ENCODE measurements at places on chromosomes 13 and 19. TPM values are rescaled to one million over a fixed set of nuclear protein-coding genes. Genes with fewer than 3 reads are reported as not detected.

The FUT3 gene
- total RNA-seq, result 17.3 TPM

DNA sequence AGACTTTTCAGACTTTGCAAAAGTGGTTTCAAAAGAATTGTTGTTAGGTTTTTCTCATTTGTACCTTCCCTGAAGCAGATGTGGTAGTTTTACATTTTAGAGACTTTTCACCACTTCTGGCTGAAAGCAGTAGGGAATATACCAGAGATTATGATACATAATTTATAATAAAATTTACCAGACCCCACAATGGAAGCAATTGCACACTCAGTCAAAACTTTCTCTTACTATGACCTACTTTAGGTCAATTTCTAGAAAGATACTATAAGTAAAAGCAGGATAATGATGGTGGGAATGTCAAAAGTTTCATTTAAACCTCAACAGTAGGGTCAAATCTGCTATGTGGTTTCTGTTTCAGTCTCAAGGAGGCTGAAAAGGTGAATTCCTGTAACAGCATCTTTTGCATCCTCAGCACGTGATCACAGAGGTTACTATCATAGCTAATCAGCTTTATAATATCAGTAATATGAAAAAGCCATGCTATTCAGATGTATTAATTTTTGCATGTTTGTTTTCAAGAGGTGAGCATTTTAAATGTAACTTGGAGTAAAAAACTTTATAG is 26.9 kb downstream of the PCCA start:
- no peak overlapping the region for H3K27ac ChIP-seq
- peaks cover 10% of the 10 kb centered on the region for H3K36me3 ChIP-seq
- H3K27me3 ChIP-seq, result no peaks in the 10 kb centered on the region
- H3K4me3 ChIP-seq, result no peak overlapping the region
- DNase-seq, result no peak

DNA sequence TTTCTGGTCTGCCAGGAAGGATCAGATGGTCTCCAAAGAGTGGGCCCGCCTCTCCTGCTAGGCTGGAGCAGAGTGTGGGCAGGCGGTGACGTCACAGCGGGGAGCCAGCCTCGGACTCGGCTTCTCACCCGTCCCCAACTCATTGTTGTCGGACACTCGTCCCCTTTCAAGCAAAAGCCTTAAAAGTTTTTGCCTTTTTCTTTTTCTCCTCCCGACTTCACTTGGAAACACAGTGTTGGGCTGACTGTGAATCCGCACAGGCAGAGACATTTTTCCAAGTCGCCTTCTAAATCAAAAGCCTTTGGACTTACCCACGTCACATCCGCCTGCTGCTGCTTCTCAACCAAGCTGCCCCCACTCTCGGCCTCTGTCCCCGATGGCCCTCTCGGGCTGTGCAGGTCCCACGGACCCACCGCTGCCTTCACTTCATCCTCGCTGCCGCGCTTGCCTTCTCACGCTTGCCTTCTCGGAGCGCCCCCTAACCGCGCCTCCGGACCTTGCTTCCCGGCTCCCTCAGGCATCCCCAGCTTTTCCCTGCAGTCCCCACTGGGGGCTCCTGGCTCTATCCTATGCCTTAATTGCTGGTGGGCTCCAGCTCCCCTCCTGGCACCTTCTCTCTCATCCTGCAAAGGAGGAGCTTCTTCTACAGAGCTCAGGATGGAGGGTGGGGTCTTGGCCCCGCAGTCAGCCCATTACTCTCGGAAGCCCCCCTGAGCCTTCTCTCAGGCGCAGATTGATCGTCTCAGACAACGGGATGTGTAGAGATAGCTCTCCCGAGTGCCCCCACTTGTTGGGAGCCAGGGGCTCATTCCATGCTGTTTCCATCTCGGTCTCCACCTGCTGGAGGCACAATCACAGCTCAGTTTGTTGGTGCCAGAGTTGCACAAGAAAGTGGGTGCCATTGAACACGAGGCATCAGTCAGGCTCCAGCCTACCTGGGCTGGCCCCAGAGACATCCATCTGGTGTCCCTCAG is 3.9 kb upstream of the ZNF135 start:
- H3K4me3 ChIP-seq, result peak overlapping the region; percentile 35
- peak overlapping the region; percentile 36 for H3K27ac ChIP-seq
- no peak for DNase-seq
- no peaks in the 10 kb centered on the region for H3K27me3 ChIP-seq

GRCh38 chr13:94286581-94286980 is 192.9 kb downstream of the DCT start:
- no peak for DNase-seq
- no peaks in the 10 kb centered on the region for H3K36me3 ChIP-seq
- no peak overlapping the region for H3K4me3 ChIP-seq
- H3K27ac ChIP-seq, result no peak overlapping the region

The GIPR gene
- 4.8 TPM for total RNA-seq

DNA sequence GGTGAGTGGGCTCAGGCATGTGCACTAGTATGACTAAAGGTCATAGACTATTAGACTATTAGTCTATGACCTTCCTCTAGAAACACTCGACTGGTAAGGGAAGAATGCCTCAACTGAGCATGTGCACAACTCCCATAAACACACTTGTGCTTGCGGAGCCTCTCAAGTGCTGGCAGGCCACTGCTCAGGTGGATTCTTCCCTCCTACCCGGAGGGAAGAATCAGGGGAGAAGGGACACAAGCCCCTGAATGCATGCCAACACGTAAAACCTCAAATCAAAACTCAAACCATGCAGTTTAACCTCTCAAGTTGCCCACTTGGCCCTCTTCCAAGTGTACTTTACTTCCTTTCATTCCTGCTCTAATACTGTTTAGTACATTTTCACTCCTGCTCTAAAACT is 287.6 kb upstream of the SGCG start:
- no peak for DNase-seq
- no peak overlapping the region for H3K27ac ChIP-seq
- H3K27me3 ChIP-seq, result no peaks in the 10 kb centered on the region
- H3K4me1 ChIP-seq, result no peaks in the 10 kb centered on the region

- H3K27me3 ChIP-seq, result no peaks in the 10 kb centered on the region
- H3K27ac ChIP-seq, result no peak overlapping the region
- peaks cover 63% of the 10 kb centered on the region for H3K36me3 ChIP-seq
These were observed 7.2 kb downstream of the SIN3B start for GRCh38 chr19:16836115-16837034.

DNA sequence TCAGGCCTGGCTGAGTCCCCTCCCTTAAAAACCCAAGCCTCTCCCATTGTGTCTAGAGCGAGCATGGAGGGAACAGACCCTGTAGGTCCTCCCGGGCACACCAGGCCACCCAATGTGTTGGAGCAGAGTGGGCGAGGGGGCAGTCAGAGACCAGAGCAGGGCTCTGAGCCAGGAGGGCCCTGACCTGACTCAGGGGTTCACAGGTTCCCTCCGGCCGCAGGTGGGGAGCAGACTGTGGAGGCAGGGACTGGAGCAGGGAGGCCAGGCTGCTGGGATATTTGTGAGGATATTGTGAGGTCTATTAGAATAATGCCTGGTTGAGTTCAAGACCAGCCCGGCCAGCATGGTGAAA is 1.6 kb upstream of the TYROBP start:
- no peak for DNase-seq
- peaks cover 10% of the 10 kb centered on the region for H3K4me1 ChIP-seq
- H3K36me3 ChIP-seq, result no peaks in the 10 kb centered on the region
- H3K27ac ChIP-seq, result peak overlapping the region; percentile 74
- no peaks in the 10 kb centered on the region for H3K27me3 ChIP-seq

The ZNF540 gene
- total RNA-seq, result 6.1 TPM

DNA sequence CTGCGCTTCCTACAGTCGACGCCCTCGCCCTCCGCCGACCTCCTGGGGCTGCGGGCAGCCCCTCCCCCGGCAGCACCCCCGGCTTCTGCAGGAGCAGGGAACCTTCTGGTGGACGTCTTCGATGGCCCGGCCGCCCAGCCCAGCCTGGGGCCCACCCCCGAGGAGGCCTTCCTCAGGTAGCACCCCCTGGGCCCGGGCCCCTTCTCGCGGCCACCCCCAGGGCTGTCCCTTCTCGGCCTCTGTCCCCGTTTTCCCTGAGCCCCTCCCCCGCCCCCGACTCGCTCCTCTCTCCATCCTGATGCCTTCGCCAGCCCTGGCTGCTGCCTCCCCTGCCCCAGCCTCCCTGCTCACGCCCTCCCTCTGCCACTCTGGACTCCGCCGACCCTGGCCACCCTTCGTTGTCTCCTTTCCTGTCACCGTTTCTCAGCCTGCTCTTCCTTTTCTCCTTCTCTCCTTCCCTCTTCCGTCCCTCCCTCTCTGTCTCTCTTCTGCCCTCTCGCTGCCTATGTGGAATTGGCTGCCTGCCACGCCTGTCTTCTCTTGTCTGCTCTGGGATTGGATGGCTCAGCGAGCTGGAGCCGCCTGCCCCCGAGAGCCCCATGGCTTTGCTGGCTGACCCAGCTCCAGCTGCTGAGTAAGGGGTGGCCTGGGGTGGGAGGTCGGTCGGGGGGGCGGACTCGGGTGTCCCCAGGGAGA is 11.0 kb downstream of the FUZ start:
- H3K4me1 ChIP-seq, result no peaks in the 10 kb centered on the region
- no peaks in the 10 kb centered on the region for H3K27me3 ChIP-seq
- peaks cover 60% of the 10 kb centered on the region for H3K36me3 ChIP-seq

The PCDH17 gene
- total RNA-seq, result 65.4 TPM

- DNase-seq, result no peak
- H3K27ac ChIP-seq, result no peak overlapping the region
- no peaks in the 10 kb centered on the region for H3K36me3 ChIP-seq
- H3K4me3 ChIP-seq, result no peak overlapping the region
These were observed 147.8 kb upstream of the PCDH9 start for GRCh38 chr13:67377919-67378318.

DNA sequence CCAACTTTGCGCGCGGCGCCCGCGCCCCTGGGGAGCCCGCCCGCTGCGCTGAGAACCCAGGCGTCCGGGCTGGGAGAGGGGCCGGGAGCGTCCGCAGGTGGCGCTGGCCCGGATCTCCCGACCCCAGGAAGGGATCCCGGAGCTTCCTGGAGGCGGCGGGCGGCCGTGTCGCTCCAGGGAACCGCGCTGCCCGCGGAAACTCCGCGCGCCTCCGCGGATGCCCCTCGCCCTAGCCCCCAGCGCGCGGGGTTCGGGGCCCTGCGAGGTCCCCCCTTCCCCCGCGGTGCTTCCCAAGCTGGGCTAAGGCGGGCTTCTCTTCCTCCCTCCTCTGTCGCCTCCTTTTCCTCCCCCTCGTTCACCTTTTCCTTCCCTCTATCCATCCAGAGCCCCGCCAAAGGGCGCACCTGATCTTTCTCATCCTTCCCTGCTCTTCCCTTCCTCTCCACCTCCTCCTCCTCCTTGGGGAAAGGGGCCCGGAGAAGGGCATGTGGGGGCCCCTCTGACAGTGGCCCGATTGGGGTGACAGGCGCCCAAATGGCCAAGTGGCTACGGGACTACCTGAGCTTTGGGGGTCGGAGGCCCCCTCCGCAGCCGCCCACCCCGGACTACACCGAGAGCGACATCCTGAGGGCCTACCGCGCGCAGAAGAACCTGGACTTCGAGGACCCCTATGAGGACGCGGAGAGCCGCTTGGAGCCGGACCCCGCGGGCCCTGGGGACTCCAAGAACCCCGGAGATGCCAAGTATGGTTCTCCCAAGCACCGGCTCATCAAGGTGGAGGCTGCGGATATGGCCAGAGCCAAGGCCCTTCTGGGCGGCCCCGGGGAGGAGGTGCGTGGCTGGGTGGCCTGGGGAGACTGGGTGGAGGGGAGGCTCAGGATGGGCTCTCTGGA is 710 bp downstream of the SHD start:
- no peaks in the 10 kb centered on the region for H3K36me3 ChIP-seq
- H3K4me1 ChIP-seq, result peaks cover 6% of the 10 kb centered on the region
- H3K27ac ChIP-seq, result no peak overlapping the region
- DNase-seq, result no peak
- H3K27me3 ChIP-seq, result peaks cover 49% of the 10 kb centered on the region

DNA sequence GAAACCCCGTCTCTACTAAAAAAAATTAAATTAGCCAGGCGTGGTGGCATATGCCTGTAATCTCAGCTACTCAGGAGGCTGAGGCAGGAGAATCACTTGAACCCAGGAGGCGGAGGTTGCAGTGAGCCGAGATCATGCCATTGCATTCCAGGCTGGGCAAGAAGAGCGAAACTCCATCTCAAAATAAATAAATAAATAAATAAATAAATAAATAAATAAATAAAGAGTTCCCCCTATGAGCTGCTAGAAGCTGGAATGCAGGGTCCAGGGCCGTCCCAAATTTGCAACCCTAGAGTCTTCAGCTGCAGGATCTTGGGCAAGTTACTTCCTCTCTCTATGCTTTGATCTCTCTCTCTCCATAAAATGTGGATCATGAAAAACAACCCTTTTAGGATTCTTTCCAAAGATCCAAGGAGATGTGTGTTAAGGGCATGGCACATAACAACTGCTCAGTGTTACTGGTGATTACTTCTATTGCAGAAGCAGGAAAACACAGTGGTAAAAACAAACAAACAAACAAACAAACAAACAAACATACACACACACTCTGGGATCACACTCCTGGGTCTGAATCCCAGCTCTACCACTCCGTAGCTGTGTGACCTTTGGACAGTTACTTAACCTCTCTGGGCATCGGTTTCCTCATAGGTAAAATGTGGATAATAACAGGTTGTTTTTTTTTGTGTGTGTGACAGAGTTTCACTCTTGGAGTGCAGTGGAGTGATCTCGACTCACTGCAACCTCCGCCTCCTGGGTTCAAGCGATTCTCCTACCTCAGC is 78.8 kb downstream of the CACNA1A start:
- H3K4me3 ChIP-seq, result no peak overlapping the region
- H3K4me1 ChIP-seq, result no peaks in the 10 kb centered on the region
- peak; percentile 1 for DNase-seq

DNA sequence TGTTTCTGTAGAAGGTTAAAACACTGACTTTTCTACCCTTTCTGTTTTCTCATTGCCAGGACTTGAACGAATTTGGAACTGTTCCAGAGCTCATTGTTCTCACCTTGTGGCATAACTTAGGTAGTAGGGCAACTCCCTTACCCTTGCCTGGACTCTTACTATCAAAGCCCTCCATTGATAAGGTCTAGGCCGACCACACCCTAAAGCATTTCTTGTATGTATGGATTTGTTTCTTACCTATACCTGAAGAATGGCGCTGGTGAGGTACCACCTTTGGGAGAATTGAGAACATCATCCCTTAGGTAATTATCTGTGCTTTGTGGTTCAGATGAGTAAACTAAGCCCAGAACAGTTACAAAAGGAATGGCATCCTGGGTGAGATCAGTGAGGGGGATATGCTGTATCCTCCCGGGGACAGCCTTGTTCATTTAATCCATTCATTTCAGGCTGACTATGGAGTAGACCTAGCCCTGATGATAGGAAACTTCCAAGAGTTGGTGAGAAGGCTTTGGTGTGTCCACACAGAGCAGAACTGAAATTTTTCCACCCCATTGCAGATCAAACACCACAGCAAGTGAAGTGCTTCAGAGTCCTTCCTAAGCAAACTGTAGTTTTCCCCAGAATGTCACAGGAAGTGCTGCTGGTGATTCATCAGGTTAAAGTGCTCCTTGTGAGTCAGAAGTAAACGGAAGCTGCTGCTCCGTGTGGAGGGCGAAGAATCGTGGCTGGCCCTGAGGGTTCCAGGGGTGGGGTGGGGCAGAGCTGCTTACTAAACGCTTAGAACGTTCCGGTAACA is 113.0 kb downstream of the TEX26 start:
- DNase-seq, result peak; percentile 90
- H3K4me3 ChIP-seq, result no peak overlapping the region
- peak overlapping the region; percentile 77 for H3K27ac ChIP-seq
- no peaks in the 10 kb centered on the region for H3K27me3 ChIP-seq
- no peaks in the 10 kb centered on the region for H3K36me3 ChIP-seq
- peaks cover 23% of the 10 kb centered on the region for H3K4me1 ChIP-seq

All from upper lobe of right lung (tissue), 1 donor.